ENCODE measurements at places on chromosomes 3 and 15. TPM values are rescaled to one million over a fixed set of nuclear protein-coding genes. Genes with fewer than 3 reads are reported as not detected.

DNA sequence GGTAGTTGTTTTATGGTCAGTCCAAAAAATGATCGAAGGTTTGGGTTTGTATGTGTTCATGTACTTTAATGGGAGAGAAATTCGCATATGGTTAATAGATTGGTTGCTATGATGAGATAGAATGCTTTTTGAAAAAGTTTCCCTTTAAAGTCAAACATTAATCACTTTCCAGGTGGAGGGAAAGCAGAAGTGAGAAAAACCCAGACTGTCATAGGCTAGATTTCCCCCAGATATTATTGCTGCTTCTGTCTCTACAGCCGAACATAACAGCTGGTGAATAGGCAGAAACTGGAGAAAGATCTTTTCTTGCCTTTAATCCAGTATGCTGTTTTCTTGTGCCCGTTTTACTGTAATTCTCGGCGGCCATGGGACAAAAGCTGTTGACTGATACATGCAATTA is 287.6 kb downstream of the SOX2 start:
- no peak for DNase-seq

DNA sequence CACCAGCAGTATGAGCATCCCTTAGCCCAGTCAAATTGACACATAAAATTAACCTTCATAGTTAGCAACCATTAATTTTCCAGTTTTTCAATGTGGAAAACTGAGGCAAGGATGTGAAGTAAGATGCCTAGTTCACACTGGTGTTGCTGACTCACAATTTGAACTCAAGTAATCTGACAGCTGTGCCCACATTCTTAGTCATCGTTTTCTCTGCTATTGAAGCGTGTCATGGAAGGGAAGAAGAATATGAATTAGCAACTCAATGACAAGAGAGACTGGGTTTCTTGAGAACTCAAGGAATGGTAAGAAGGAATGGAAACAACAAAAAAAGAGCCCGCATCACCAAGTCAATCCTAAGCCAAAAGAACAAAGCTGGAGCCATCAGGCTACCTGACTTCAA is 261.4 kb downstream of the EPHA3 start:
- no peak for DNase-seq

- DNase-seq: no peak
Observed at GRCh38 chr3:53231532-53232511, 24.0 kb downstream of the TKT start.

GRCh38 chr3:134378384-134378783 is 4.1 kb upstream of the AMOTL2 start:
- no peak for DNase-seq

The RLBP1 gene
- polyA plus RNA-seq: not detected

DNA sequence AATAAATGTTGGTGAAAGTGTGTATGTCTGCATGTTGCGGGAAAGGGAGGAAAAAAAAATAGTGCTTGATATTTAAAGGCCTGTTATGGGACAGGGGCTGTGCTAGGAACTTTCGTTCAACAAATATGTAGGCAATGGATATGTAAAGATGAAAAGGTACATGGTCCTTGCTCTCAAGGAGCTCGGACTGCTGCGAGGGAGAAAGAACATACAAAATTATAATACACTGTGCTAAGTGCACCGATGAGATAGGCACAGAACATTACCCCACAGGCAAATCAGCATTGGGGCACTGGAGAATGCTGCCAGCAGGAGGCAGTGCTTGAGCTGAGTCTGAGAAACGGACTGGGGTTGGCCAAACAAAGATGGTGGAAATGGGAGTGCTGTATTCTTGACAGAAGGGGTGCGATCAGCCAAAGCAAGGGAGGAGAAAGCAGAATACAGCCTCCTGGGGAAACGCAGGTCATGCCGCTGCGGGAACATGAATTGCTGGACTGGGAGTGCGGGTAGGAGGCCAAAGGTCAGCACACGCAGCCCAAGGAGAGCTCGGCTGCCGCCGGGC is 649 bp downstream of the C15orf40 start:
- peak; percentile 41 for DNase-seq

- DNase-seq: no peak
Observed at GRCh38 chr3:33717616-33717865, 513 bp downstream of the CLASP2 start.

All from left renal cortex interstitium (tissue), 4 donors.